Stimulated activated CD8-positive, alpha-beta memory T cell treated with anti-CD3 and anti-CD28 coated beads, Interleukin-12 subunit alpha, Interleukin-12 subunit beta, amount 100 ng/mL, for 1 hour (primary cell): ENCODE measurements at places on chromosomes 16 and 17.

DNA sequence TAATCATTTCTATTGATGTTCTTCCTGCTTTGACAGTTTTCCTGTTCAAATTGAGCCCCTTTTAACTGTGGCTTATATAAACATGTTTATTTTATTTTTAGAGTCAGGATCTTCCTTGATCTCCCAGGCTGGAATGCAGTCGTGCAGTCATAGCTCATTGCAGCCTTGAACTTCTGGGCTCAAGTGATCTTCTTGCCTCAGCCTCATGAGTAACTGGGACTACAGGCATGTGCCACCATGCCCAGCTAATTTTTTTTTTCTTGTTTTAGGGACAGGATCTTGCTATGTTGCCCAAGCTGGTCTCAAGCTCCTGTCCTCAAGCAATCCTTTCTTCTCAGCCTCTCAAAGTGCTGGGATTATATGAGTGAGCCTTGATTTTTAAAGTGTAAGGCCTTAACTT is 14.7 kb downstream of the PHKB start:
- DNase-seq: no peak

GRCh38 chr17:8719291-8720246 is 25.1 kb downstream of the CCDC42 start:
- DNase-seq: no peak

DNA sequence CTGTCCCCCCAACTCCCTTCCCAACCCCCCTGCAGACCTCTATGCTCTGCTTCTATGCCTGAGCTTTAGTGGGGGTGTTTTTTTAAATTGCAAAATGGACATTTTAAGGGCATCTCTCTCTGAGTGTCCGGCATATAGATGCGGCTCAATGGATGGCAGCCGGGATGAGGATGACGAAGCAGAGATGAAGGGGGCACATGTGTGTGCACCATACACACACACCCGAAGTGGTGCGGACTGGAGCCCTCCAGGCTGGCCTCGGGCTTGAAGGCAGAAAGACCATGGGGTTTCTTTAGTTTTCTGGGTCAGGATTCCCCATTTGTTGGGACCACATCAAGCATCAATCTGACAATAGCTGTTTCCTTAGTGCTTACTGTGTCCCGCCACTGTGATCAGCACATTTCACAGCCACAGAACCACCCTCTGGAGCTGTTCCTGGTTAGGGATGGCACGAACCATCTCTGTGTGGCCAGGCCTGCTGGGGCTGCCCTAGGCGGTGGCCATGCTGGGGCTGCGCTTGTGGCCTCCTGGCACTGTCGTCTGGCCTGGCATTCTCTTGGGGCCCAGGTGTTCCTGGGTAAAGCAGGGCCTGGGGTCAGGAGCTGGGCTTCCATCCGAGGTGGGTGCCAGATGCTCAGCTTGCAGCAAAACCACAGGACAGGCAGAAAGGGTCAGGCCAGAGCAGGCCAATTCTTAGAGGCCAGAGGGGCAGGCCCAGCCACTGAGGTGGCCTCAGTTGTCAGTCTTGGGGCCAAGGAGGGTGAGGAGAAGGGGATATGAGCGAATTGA is 49.9 kb downstream of the NT5M start:
- DNase-seq: no peak

- no peak for DNase-seq
Observed at GRCh38 chr16:16031401-16031800, 82.0 kb downstream of the ABCC1 start.

DNA sequence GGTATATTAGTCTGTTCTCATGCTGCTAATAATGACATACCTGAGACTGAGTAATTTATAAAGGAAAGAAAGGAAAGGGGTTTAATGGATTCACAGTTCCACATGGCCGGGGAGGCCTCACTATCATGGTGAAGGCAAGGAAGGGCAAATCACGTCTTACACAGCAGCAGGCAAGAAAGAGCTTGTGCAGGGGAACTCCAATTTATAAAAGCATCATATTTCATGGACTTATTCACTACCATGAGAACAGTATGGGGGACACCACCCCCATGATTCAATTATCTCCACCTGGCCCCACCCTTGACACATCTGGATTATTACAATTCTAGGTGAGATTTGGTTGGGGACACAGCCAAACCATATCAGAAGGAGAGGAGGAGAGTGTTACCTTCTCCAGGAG is 17.7 kb upstream of the XYLT1 start:
- DNase-seq: no peak

GRCh38 chr16:88844419-88845036 is 12.2 kb downstream of the GALNS start:
- no peak for DNase-seq

- DNase-seq: no peak
Observed at GRCh38 chr16:67423611-67424260, 7.2 kb upstream of the HSD11B2 start.
